ENCODE measurements at places on chromosomes 7 and 10.

GRCh38 chr7:112255388-112255720, 48.9 kb downstream of the ZNF277 start:
- DNase-seq, result no peak

DNA sequence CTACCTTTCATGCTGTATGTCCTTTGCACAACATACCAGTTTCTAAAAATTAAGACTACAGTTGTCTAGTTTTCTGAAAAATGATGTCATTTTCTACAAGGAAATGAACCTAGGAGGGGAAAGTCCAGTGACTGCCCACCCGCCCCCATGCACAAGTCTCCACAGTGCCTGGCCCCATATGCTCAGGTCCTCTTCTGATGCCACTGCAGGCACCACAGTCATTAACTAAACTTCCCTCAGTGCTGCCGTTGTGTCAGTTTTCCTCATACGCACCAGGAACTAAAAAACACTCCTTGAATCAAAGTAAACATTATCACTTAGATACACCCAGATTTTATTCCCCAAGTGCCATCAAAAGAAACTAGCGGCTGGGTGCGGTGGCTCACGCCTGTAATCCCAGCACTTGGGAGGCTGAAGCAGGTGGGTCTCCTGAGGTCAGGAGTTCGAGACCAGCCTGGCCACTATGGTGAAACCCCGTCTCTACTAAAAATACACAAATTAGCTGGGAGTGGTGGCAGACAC, 6.9 kb upstream of the TNS3 start:
- DNase-seq, result no peak

DNA sequence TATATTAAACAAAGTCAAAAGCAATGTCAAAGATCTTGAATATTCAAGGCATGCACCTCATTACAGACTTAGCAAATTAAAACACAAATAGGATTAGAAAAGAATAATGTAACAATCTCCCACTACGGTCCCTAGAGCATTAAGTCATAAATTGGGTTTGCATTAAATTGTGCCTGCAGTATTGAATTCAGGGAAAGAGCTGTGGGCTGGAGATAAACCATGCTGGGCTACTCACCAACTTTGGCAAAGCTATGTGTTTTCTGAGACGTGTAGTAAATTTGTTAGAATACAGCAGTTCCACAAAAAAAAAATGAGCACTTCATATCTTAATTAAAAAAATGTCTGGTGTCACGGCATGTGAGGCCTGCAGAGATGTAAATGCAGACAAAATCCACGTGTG, 241.6 kb downstream of the SNX10 start:
- no peak for DNase-seq

- no peak for DNase-seq
Observed at GRCh38 chr10:78912361-78913218, 156.2 kb upstream of the ZMIZ1 start.

- DNase-seq, result no peak
Observed at GRCh38 chr10:22621726-22622125, 92.7 kb downstream of the PIP4K2A start.

- DNase-seq, result no peak
Observed at GRCh38 chr7:50953303-50953702, 170.6 kb upstream of the GRB10 start.

- DNase-seq, result no peak
Observed at GRCh38 chr10:51425431-51425830, 274.0 kb downstream of the CSTF2T start.

- no peak for DNase-seq
Observed at GRCh38 chr10:8331387-8331786, 276.9 kb downstream of the GATA3 start.

- DNase-seq, result no peak
Observed at GRCh38 chr10:3046981-3047547, 20.3 kb upstream of the PFKP start.

- no peak for DNase-seq
Observed at GRCh38 chr10:78416031-78417011, 382.7 kb downstream of the RPS24 start.

DNA sequence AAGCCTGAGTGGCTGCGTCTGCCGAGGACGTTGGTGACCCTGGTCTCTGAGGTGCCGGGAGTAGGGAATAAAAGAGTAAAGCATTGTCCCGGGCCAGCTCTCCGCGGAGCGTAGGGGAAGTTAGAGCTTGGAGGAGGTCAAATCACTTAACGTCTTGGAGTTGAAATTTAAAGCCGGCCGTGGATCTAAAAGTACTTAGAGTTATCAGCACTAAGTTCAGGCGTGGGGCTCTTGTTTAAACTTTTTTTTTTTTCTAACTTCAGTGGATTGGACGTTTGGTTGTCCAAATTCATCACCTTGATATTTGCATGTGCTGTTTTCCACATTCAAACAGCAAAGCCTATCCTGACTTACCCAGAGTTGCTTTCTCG, 700 bp downstream of the NIPSNAP2 start:
- no peak for DNase-seq

- no peak for DNase-seq
Observed at GRCh38 chr10:27638071-27638750, 107.4 kb downstream of the MKX start.

DNA sequence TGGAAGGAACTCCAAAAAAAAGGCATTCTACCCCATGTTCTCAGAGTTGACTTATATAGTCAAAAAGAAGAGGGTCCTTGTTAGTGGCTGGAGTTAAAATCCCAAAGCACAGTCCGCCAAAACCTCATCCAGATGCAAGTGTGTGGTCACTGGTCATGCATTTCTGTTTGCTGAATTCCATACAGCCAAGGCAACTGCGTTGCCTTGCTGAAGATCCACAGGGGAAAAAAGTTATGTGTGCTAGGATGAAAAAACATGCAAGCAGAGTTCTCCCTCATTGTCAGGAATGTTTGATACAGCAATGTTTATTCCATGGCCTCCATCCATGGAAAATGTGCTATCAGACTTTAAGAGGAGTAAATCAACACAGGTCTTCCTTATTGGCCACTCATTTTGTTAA, 213.1 kb downstream of the CREB5 start:
- no peak for DNase-seq

GRCh38 chr7:135976312-135977006, 700 bp downstream of the MTPN start:
- DNase-seq, result no peak

GRCh38 chr7:15719311-15719710, 32.8 kb upstream of the MEOX2 start:
- no peak for DNase-seq

DNA sequence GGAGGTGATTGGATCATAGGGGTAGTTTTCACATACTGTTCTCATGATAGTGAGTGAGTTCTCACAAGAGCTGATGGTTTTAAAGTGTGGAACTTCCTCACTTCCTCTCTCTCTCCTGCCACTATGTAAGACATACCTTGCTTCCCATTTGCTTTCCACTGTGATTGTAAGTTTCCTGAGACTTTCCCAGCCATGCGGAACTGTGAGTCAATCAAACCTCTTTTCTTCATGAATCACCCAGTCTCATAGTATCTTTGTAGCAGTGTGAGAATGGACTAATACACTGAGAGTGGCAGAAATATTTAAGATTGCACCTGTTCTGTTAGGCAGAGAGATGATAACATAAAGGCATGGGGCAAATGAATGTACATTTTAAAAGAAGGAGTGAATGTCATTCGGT, 507.8 kb downstream of the SORCS3 start:
- no peak for DNase-seq

DNA sequence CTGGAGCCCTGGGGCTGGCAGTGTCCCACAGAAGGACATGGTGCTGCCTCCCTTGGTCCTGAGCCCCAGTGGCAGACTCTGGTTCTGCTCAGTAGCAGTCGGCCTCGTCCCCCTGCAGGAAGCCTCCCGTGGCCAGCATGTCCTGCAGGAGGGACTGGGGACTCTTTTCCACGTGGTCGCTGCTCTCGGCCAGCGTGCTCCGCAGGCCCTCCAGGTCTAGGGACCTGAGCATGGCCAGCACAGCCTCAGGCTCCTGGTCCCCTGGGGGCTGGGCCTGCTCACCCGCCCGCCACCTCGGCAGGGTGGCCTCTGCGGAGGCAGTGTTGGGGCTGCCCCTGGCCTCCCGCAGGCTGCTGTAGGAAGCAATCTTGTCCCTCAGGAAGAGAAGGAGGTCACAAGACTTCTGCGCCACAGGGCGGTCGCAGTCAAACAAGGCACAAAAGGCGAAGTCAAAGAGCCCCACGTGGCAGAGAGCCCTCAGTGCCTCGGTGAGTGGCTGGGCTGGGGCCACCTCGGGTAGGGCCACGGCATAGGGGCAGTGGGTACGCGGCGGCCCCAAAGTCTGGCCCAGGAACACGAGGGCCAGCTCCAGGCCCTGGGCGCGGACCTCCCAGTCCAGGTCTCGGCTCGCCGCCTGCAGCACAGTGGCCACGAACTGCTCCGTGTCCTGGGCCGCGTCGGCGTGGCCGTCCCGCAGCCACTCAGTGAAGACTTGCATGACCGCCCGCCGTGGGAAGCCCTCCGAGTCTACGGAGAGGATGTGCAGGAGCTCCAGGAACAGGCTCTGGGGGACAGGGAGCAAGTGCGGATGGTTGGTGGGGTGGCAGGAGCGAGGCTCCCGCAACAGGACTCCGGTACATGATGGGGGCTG, 17.1 kb downstream of the BRAT1 start:
- DNase-seq, result no peak

GRCh38 chr10:42754155-42755027, 28.2 kb upstream of the BMS1 start:
- peak; percentile 11 for DNase-seq

DNA sequence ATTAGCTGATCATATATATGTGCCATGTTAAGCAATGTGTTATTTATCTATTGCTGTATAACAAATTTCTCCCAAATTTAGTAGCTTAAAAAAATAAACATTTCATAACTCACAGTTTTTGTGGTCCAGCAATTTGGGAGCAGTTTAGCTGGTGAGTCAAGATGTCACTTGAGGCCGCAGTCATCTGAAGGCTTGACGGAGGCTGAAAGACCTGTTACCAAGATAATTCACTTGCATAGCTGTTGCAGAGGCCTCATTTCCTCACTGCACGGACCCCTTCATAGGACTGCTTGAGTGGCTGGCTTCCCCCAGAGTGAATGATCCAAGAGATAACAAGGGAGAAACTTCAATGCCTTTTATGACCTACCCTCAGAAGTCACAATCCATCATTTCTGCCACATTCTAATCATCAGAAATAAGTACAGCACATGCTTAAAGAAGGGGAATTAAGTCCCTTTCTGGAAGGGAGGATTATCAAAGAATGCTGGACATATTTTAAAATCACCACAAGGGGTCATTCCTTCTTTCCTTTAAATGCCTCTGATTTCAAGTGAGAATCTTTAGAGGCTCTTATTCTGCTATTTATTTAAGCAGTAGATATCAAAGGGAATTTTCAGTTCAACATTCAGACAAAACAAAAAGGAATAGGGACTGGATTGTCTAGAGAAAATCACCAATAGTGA, 10.5 kb upstream of the SRPK2 start:
- no peak for DNase-seq

DNA sequence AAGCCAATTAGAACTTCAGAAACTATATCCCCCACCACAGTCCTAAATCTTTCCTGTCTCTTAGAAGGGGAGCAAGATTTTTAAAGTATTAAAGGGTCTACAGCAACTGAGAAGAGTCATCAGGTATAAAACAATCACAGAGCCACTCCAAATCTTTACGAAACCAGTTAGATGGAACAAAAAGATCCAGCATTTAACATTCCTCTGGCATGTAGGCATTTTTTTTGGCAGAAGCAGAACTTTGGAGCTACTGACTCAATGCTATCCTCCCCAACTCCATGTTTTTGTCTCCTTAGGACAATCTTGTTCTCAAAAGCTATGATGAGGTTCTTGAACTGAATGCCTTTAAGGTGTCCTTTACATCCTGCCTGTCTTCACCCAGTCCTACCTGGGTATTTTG, 333.3 kb downstream of the PRPF18 start:
- no peak for DNase-seq

- no peak for DNase-seq
Observed at GRCh38 chr7:113784316-113784715, 134.5 kb downstream of the PPP1R3A start.

DNA sequence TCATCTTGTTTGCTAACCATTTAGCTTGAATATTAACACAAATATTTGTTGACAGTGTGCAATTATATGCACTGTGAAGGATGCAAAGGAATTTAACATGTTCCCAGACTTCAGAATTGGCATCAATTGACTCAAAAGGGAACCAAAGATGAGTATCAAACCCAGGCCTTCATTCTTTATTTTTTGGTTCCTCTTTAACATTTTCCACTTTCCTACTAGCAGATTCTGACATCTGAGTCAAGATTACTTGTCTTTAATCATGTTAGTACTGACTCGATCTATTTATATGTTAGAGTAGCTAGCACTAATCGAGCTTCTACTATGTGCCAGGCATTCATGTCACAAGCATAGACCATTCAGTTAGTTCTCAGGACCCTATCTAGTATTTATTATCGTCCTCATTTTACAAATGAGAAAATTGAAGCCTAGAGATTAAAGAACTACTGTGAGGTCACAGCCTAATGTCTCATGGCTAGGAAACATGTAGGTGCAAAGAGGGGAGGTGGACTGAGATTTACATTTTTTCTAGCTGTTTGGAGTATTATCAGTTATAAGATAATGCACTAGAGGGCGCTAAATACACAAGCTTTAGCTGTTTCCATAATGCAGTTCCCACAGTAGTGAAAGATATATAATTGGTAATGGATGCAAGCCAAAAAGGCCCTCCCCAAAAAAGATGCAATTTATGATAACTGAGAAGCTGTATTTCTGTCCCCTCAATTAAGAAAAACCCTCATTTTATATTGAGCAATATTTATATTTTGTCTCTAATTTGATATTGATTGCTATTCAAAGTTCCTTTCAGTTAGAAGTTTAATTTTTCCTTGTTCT, 32.9 kb upstream of the KMT2E start:
- peak; percentile 79 for DNase-seq

- no peak for DNase-seq
Observed at GRCh38 chr10:92122941-92123450, 167.9 kb downstream of the CPEB3 start.

DNA sequence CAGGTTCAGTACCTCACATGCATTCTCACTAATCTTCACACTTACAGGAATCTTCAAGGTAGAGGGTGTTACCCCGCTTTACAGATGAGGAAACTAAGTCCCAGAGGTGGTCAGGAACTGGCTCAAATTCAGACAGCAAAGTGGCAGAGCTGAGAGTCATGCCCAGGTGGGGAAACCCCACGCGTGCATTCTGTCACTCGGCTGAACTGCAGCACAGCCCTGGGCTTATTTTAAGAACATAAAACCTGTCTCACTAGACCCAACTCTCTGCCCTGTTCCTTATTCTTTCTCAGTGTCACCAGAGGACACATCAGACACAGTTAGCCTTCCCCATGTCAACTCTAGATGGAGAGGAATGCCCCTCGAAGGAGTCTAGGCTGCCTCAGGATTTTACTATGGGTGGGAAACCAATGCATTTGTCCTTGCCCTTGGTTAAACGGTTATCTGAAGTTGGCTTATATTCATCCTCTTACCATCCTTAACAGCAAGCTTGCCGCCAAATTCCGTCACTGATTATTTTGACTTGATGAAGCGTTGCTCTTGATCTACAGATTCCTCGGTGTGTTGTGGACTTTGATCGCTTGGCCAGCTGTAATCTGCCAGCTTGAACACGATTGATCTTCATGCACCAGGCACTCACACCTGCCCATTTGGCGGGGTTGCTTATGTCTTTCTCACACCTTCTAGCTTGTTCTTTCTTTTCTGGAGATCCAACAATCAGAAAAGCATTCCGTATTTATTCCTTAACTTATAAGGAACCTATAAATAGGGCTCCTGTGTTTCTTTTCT, 627.9 kb downstream of the SDK1 start:
- DNase-seq, result no peak

GRCh38 chr10:131833446-131834080, 67.2 kb upstream of the PPP2R2D start:
- DNase-seq, result peak; percentile 16

All from CD4-positive, alpha-beta T cell (primary cell).